ENCODE measurements at places on chromosomes 3 and 15. TPM values are rescaled to one million over a fixed set of nuclear protein-coding genes. Genes with fewer than 3 reads are reported as not detected.

DNA sequence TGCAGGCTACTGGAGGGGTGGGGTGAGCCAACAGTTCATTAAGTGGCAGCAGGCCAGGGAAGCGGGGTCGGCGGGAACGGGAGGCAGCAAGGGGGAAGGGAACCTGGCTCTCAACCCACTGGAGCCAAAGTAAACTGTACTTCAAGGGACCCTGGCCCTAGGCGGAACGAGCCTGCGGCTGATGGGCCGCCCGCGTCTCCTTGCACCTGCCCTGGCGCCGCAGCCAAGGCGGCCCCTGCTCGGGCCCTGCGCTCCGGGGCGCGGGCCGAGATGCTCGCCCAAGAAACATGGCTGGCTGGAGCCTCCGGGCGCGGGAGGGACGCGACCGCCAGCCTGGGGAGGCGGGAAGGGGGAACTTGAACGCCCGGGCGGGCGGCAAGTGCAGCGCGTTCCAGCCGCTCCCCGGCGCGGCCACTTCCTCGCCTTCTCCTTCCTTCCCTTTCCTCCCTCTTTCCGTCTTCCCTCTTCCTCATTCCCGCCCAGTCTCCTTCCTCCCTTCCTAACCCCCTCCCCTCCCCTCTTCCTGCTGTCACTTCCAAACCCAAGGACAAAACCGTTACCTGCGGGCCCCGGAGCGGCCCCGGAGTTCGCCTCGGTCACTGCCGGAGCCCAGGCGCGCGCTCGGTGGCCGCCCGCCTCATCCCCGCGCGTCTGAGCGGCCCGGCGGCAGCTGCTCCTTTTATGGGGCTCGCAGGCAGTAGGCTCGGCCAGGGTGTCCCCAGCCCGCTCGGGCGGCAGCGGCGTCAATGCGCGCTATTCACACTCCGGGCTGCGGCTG is 489.7 kb downstream of the MAGI1 start:
- DNase-seq: no peak

- DNase-seq: peak; percentile 54
These were observed 1026.0 kb downstream of the TUSC7 start for GRCh38 chr3:117735481-117736101.

- DNase-seq: no peak
These were observed 20.9 kb downstream of the PLA2G4D start for GRCh38 chr15:42073418-42073817.

- no peak for DNase-seq
These were observed 75.0 kb downstream of the SMAD6 start for GRCh38 chr15:66777054-66777453.

GRCh38 chr3:187706971-187707370 is 4.6 kb upstream of the RTP2 start:
- DNase-seq: no peak

GRCh38 chr3:172073262-172073915 is 34.0 kb downstream of the FNDC3B start:
- DNase-seq: no peak

SERINC4 gene
- not detected for total RNA-seq

NUDT16 gene
- total RNA-seq: 9.0 TPM

DNA sequence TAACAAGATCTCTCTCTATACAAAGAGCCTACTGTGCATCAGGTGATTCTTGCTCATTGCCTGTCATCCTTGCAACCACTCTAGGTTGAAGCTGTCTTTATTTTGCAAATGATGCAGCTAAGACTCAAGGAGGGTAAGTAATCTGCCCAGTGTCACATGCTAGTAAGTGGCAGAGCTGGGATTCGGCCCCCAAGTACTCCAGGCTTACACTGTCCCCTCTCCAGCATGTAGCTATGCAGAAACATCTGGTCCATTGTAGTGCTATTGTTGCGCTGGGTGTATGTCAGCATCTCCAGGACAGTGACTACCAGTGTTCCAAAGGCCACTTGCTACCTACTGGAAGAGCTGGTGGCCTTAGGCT is 248.9 kb downstream of the SLCO3A1 start:
- DNase-seq: no peak

FAM107A gene
- total RNA-seq: not detected
